Hematopoietic multipotent progenitor cell treated with erythropoietin and hydrocortisone succinate and interleukin-3 and kit ligand, for 8 days (in vitro differentiated cells): ENCODE measurements at places on chromosomes 1 and 21.

DNA sequence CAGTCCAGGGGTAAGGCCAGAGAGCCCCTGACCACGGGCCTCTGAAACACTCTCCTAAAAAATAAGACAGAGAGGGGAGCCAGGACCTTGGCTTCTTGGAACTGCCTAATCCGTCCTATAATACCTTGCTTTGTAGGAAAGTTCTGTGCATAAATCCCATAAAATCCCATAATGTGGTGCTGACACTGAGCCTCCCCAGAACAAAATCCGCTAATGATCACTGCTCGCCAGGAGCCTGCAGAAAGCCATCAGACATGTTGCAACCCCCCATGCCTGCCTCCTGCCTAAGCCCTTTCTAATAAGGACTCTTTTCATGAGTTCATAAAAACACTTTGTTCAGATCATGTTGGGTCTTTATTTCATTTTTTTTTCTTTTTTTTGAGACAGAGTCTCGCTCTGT is 9.3 kb upstream of the DHRS3 start:
- no peak for DNase-seq

- DNase-seq = no peak
Measured at GRCh38 chr21:45502600-45502999, 39.6 kb downstream of the SLC19A1 start.

DNA sequence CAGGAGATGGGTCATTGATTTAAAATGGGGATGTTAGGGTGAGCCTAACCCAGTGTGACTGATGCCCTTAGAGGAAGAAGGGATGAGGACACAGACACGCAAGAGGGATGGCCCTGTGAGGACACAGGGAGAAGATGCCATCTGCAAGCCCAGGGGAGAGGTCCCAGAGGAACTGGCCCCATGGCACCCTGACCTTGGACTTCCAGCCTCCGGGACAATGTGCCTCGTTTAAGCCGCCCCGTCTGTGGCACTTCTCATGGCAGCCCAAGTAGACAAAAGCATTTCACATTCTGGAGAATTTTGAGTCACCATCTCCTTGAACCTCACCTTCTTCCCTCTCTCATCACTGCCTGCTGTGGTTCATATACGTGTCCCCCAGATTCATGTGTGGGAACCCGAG is 20.1 kb upstream of the PCBP3 start:
- no peak for DNase-seq

DNA sequence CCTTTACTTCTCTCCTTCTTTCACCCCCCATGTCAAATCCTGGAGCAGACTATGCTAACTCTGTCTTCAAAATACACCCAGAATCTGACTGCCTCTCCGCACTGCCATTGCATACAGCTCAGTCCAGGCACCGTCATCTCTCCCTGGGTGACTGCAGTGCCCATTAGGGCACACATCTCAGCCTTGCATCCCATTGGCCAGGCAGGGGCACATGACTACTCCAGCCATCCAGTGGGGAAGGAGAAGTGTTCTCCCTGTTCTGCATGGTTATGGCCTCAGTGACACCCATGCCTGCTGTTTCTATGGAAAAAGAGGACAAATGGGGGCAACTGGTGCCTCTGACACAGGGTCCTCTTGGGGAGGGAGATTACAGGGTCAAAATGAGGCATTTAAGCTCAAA is 270.5 kb downstream of the MATN1 start:
- DNase-seq = no peak
